ENCODE measurements at places on chromosomes 13 and 19. TPM values are rescaled to one million over a fixed set of nuclear protein-coding genes. Genes with fewer than 3 reads are reported as not detected.

OXGR1 gene
- 0.20 TPM for total RNA-seq

CCNA1 gene
- total RNA-seq = not detected

IGFL3 gene
- total RNA-seq = not detected

FGF21 gene
- total RNA-seq = not detected

GRCh38 chr13:51811920-51812451 lies 8.0 kb upstream of the DHRS12 start:
- DNase-seq = no peak

GRCh38 chr13:43988302-43988701 lies 108.6 kb downstream of the LACC1 start:
- DNase-seq = no peak

DNA sequence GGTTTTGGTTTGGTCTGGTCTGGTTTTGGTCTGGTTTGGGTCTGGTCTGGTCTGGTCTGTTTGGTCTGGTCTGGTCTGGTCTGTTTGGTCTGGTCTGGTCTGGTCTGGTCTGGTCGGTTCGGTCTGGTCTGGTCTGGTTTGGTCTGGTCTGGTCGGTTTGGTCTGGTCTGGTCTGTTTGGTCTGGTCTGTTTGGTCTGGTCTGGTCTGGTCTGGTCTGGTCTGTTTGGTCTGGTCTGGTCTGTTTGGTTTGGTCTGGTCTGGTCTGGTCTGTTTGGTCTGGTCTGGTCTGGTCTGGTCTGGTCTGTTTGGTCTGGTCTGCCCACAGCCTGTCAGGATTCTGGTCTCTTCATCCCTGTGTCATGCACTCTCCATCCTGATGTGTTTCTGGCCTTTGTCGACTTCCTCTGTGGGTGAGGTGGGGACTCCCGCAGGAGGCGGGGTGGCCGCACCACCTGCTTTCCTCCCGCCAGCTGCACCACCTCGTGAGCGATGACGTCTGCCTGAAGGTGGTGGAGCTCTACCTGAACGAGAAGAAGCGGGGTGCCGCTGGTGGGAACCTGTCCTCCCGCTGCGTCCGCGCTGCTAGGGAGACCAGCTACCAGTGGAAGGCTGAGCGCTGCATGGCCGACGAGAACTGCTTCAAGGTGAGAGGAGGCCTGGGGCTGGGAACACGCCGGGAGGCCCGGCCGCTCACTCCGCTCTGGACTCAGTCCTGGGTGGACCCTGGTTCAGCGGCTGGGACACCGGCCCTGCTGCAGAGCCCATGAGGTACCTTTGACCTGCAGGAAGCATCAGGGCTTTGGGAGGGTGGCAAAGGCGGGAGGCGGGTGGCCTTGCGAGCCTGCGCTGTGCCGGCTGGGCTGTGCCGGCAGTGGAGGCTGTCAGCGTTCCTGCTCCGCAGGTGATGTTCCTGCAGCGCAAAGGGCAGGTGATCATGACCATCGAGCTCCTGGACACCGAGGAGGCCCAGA lies 12.9 kb upstream of the F2RL3 start:
- DNase-seq = no peak

DNA sequence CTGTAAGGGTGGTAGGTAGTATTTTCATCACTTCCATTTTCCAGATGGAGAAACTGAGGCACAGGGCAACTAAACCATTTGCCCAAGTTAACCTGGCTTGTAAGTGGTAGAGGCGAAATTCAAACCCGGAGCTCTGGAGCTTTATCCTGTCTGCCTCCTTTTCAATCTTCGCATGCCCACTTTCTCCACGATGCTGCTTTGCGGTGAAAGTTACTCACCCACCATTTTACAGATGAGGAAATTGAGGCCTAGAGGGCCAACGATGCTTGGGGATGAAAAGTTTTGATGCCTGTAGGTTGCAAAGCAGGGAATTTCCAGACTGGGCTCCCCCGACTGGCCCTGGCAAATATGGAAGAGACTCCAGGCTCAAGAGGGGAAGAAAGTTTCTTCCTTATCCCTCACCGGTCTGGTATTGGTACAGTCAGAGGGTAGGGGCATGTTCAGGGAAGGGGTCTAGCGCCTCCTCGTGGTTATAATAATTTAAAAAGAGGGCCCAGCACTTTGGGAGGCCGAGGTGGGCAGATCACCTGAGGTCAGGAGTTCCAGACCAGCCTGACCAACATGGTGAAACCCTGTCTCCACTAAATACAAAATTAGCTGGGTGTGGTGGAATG lies 1.9 kb upstream of the SH2D3A start:
- no peak for DNase-seq

DNA sequence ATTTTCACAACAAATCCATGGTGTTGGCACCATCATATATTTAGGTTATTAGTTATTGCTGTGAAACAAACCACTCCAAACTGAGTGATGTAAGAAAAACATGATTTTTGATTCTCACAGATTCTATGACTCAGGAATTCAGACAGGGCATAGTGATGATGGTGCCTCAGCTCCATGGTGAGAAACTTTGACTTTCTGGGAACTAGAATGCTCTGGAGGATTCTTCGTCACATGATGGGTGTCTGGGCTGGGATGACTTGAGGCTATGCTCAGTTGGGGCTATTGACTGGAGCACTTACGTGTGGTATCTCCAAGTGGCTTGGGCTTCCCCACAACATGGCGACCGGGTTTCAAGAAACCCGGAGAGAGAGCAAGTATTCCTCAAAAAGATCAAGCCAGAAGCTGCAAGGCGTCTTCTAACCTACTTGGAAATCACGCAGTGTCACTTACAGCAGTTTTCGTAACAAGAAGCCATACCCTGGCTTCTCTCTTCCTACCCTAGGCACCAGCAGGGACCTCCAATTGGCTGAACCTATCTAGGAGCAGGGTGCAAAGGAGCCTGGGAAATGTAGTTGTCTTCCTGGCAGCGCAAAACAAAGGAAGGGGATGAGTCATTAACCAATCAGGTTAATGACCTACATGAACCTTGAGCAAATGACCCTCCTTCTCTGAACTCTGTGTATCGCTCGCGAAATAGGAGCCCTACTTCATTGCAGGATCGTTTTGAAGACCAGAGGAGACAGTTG lies 22.4 kb downstream of the VAV1 start:
- no peak for DNase-seq

DNA sequence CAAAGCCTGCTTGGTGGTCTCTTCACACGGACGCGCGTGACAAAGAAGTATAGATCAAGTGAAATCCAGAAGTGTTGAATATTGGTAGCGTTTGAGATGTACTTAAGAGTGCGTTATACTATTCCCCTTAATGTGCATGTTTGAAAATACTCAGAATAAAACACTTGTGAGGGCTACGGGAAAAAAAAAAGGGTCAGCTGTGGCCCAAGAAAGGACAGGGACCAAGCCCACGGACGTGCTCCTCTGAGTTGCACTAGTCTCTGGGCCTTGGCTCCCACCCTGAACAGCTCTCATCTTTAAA lies 622 bp upstream of the RBM42 start:
- no peak for DNase-seq

- DNase-seq = no peak
Measured at GRCh38 chr19:42090672-42091071, 14.7 kb downstream of the ZNF574 start.

- DNase-seq = no peak
Measured at GRCh38 chr13:71718931-71719330, 148.1 kb downstream of the DACH1 start.

- DNase-seq = no peak
Measured at GRCh38 chr13:78777976-78778375, 119.0 kb upstream of the OBI1 start.

DNA sequence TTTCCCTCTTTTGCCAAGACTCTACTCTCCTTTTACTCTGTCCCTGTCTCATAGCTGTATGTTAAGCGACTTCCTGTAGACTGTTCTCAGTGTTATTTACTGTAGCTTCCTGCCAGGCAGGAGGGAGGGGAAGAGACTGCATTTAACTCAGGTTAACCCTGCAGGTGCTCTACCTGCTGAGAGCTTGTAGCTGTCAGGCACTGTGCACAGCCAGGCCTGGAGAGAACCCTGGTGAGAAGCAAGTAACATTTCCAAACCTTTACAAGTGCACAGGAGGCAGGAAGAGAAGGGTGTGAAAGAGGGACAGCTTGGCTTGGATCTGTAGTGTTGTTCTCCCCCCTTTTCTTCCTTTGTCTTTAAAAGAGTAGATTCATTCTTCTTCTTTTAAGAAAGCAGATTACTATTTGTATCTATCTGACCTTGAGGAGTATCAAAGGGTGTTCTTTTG lies 167.1 kb downstream of the LMO7 start:
- no peak for DNase-seq

DNA sequence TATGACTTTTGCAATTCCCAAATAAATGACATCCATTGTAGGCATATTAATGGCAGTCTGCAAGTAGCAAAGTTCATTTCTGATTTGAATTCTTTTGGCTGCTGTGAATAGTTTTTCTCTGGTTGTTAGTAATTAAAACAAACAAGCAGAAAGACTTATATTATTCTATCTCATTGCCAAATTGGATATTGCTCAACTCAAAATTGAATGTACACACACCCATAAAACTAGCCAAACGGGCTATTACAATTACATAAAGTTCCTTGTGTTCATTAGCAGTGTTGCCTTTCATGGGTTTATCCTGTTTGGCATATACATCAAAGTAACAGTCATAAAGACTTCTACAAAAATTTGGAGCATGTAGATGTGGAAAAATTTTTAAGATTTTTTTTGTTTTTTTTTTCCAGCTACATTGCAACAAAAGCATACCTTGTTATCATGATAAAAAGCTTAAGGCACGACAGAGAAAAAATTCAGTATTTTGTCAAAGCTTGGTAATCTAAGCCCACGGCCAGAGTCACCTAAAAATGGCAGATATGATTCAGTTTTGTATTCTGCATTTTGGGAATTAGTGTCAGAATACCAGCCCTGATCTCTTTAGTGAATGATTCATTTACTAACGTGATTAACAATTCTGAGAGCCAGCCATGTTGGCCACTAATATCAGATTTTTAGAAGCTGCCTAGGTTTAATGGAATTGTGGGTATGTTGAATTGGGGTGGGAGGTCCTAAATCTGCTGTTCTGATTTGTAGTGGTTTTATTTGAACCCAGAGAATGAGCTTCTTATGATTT lies 108.4 kb downstream of the KLF5 start:
- DNase-seq = no peak

GRCh38 chr19:38145623-38146022 lies 78.4 kb downstream of the DPF1 start:
- no peak for DNase-seq

- peak; percentile 46 for DNase-seq
Measured at GRCh38 chr13:102846261-102847015, 606 bp downstream of the ERCC5 start.

DNA sequence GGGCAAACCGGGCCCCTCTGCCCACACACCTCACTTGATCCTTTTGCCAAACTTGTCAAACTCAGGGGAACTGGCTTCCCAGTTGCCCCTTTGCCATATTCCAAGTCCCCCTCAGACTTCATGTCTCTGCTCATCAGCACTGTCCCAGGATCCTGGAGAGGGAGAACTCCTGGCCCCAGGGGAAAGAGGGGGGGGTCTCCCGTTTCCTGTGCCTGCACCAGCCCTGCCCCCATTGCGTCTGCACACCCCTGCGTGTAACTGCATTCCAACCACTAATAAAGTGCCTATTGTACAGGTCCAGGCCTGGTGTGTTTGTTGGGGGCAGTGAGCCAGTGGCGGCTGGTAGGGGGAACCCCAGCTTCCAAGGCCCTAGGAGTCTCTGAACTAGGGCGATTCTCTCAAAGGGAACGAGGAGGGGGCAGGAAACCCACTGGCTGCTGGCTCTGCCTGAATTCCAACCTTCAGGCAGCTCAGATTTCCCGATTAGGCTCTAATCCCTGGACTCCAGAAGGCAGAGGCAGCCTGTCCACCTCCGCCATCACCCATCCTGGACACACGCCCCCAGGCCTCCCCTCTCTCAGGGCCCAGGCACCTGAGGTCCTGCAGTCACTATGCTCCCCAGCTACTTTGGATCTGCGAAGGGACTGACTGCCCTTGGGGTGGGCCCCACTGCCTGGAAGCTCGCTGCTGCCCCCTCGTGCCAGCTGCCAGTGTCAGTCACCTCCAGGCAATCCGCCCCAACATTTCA lies 9.7 kb upstream of the ILF3 start:
- peak; percentile 92 for DNase-seq
